ENCODE measurements at places on chromosomes 3 and 15. TPM values are rescaled to one million over a fixed set of nuclear protein-coding genes. Genes with fewer than 3 reads are reported as not detected.

- no peak for DNase-seq
Measured at GRCh38 chr3:195101927-195102608, 168.9 kb downstream of the XXYLT1 start.

- DNase-seq, result no peak
Measured at GRCh38 chr15:74387621-74388362, 20.3 kb upstream of the CYP11A1 start.

DNA sequence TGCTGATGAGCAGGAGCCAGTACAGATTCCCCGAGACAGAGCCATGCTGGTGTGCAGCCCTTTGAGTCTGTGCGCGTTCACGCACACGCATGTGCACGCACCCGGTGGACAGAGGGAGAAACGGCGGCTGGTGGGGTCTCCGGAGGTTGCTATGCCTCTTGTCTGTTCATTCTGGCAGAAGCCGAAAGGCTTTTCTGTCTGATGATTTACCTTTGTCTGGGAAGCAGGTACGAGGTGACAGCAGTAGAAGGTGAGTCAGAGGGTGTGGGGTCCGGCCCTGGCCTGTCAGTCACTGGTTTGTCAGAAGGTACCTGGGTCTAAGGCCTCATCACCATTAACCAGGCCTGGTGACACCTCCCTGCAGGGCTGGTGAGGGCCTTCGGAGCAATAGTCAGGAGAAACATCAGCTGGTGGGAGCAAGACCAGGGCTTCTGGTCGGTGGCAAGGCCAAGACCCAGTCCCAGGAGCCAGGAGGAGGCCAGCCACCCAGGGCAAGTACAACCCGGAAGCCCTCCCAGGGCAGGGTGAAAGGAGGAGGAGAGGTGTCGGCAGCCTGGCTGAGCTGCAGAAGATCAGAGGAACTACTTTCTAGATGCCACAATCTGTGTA, 7.5 kb downstream of the PCSK6 start:
- DNase-seq, result no peak

- DNase-seq, result no peak
Measured at GRCh38 chr3:72728958-72729467, 119.2 kb downstream of the SHQ1 start.

DNA sequence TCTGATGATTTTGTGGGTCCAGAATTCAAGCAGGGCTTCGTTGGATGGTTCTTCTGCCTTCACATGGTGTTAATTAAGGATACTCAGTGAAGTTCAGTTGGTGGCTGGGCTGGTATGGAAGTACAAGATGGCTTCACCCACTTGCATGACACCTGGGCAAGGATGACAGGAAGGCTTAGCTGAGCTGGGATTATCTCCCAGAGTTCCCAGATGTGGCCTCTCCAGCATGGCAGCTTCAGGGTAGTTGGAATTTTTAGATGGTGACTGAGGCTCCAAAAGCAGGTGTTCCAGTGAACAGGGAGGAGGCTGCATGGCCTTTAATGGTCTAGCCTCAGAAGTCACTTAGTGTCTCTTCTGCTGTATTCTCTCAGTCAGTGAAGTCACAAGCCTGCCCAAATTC, 135.5 kb downstream of the THRB start:
- DNase-seq, result no peak

- DNase-seq, result no peak
Measured at GRCh38 chr3:146040630-146041029, 120.4 kb downstream of the PLOD2 start.

The UBAP1L gene
- total RNA-seq, result 1.0 TPM

The ZNF80 gene
- not detected for total RNA-seq

Data from MG63 (cell line).